NCI-H187 treated with DMSO at 0.1 percent for 48 hours (cell line): ENCODE measurements at places on chromosomes 13 and 19.

DNA sequence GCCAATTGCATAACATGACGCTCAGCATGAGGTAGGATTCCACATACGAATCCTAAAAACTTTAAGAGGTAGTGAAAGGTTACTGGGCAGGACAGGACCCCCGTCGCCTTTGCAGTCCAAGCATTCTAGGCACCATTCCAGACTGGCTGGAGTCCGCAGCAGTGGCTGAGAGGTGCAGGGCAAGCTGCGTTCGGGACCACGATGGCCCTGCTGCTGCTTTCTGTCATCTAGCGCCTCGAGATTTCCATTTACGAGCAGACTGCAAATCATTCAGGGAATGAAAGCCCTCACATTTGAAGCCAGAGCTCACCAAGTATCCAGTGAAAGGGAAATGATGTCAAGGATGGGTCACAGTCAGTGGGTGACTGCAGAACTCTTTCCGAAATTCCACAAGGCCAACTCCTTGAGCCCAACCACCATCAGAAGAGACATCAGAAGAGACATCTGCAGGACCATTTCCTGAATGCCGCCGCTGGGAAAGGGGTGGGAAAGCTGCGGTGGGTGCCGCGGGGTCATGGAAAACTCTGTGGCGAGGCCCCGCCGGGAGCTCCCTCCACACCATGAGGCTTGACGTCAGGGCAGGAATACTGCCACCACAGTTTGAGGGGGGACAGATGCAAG, 88.3 kb downstream of the COL4A1 start:
- DNase-seq: no peak

- no peak for DNase-seq
Measured at GRCh38 chr13:94917824-94918223, 205.5 kb upstream of the SOX21 start.

GRCh38 chr19:35251456-35251855, 2.7 kb downstream of the LSR start:
- no peak for DNase-seq

DNA sequence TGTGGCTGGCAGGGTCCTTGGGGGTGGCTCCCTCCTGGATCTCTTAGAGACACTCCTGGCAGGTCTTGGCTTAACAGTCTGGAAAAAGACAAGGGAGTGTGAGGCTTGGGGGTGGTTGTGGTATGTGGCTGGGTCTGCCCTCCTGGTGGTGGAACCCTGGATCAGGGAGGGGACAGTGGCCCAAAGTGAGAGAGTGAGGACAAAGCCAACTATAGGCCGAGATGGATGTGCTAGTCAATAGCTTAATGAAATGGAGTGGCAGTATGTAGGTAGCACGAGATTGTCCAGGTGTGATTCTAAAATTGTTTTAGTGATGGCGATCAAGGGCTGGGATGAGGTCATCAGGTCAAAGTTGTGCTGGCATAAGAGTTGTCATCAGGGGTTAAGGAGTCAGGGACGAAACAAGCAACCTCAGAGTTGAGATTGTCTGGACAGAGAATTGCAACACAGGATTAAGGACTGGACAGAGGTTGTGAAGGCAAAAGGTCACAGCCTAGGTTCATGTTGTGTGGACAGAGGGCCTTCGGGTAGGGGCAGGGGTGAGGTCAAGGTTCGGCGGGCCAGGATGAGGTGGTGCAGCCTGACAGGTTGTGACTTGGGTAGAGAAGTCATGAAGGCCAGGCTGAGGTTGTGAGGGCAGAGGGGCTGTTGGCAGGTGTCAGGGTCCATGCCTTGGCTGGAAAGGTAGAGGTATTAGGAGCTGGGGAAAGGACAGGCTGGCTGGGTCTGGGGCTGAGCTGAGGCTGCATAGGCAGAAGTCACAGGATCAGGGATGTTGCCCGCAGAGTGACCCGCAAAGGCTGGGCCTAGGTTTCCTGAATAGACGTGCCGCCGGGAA, 4.5 kb upstream of the RASAL3 start:
- no peak for DNase-seq

GRCh38 chr19:53659292-53659691, 27.5 kb downstream of the DPRX start:
- DNase-seq: no peak

DNA sequence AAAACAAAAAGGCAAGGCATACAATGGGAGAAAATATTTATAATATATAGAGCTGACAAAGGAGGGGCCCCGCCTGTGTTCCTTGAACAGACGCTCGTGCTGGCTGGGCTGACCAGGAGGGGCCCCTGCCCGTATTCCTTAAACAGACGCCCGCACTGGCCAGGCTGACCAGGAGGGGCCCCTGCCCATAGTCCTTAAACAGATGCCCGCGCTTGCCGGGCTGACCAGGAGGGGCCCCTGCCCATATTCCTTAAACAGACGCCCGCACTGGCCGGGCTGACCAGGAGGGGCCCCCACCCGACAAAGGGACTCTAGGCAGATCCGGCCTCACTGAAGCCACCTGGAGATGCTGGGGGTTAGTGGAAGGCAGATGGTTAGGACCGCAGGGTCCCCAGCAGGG, 9.3 kb downstream of the ADPRHL1 start:
- DNase-seq: no peak

GRCh38 chr13:69828527-69828926, 279.1 kb upstream of the ATXN8OS start:
- DNase-seq: no peak
